Stimulated activated CD4-positive, alpha-beta T cell treated with anti-CD3 and anti-CD28 coated beads, Interleukin-1b, Interleukin-23, amount 100 ng/mL, for 48 hours (primary cell): ENCODE measurements at places on chromosomes 6 and 20.
A peak's percentile ranks its signal among the peaks of the same experiment; 100 is the strongest.

- peak; percentile 12 for DNase-seq
Measured at GRCh38 chr6:30007132-30007764, 53.8 kb upstream of the POLR1H start.

DNA sequence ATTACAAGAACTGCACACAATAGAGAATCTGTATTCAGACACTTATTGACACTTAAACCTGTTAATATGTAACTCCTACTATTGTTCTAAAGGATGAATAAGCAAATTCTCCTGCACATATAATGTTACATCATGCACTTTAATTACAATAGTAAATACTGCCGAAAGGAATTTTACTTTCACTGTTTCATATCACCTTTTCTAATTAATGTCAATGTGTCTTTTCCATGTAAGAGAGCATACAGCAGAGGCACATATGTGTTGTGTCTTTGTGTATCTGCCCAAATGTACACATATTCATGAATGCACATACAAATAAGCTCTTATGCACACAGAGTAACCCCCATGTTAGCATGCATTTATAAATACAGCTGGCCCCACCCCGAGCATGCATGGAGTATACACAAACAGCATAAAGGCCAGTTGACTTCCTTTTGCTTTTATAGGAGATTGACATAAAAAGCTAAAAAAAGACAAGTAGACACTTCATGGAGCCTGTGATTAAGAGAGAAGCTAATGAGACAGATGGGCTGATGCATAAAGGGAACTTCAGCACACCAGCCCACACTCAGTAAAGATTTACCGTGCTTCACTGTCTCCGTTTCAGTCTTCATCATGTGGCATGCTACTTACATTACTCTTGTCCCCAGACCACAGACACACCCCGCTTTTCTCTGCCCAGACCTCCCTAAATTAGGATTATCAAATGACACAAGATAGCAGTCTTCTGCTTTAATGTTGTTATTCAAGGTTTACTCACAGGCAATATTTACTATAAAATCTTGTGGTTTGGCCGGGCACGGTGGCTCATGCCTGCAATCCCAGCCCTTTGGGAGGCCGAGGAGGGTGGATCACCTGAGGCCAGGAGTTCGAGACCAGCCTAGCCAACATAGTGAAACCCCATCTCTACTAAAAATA, 184.6 kb downstream of the ATXN1 start:
- peak; percentile 3 for DNase-seq

DNA sequence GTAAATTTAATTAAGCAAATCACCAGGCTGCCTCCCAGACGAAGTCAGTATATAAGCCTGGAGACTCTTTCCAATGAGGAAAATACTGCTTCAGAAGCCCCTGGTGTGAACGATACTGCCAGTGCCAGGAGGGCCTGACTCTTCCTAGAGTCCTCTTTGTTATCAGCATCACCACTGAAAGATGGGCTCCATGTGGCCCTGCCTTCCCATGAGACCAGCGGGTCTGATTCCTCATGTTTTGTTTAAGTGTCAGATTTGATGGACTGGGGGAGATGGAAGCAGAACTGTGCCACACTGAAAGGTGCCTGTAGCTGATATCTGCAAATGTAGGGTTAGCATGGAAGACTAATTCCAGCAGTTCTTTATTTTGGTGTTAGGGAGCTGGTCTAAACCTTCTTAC, 7.9 kb downstream of the NQO2 start:
- no peak for DNase-seq

DNA sequence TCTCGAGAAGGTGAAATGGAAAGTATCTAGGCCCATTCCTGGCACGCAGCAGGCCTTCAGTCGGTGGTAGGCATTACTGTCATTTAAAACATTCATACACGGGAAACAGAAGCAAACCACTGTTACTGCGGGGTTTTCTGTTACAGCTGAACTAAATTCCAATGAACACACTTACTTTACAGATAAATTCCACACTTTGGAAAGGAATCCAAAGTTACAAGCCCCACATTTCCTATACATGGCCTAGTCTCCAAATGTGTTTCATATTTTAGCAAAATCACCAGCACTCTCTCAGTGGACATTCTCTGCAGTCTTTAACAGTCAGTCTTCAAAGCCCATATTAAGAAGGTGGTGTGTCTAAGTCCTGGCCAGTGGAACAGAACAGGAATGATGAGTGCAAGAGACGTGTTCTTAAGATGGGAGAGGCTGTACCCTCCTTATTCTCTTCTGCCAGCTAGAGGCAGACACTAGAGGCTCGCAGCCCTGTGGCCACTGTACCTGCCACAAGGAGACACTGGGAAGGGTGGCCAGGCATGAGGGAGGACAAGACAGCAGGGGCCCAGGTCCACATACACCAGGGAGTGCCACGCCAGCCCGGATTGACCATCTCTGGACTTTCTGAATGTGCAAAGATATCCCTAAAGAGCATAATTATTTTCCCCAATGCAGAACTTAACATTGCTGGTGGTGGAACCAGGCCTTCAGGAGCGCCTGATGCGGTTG, 76.4 kb downstream of the CDC5L start:
- DNase-seq: no peak

DNA sequence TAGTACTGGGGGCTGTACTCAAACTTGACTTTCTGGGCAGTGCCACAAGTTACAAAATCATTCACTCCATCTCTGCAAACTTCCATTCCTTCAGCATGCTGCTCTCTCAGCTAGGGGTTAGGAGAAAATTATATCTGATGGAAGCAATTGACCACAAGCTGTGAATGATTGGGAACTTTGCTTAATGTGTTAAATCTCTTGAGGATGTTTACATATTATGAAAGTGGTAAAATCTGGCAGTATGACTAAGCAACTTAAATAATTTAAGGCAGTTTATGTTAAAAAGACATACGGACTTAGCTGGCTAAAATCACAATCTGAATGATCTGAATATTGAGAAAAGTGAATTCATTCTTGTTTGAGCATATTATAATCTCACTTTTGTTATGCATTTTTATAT, 415.0 kb downstream of the PHF3 start:
- no peak for DNase-seq

DNA sequence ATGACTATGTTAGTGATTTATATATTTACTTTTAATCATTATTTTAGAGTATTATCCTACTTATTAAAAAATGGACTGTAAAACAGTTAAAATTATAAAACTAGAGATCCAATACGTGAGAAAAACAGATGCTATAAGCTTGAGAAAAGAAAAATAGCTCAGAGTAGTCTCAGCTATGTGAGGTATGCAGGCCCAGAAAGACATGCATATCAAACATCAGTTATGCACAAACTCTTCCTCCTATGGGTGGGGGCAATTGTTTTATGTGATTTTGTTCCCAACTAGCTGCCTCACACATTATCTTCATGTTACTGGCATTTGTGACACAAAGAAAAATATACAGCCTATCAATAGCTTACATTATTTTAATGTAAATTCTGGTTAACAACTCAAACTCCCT, 28.8 kb downstream of the RARS2 start:
- DNase-seq: no peak

DNA sequence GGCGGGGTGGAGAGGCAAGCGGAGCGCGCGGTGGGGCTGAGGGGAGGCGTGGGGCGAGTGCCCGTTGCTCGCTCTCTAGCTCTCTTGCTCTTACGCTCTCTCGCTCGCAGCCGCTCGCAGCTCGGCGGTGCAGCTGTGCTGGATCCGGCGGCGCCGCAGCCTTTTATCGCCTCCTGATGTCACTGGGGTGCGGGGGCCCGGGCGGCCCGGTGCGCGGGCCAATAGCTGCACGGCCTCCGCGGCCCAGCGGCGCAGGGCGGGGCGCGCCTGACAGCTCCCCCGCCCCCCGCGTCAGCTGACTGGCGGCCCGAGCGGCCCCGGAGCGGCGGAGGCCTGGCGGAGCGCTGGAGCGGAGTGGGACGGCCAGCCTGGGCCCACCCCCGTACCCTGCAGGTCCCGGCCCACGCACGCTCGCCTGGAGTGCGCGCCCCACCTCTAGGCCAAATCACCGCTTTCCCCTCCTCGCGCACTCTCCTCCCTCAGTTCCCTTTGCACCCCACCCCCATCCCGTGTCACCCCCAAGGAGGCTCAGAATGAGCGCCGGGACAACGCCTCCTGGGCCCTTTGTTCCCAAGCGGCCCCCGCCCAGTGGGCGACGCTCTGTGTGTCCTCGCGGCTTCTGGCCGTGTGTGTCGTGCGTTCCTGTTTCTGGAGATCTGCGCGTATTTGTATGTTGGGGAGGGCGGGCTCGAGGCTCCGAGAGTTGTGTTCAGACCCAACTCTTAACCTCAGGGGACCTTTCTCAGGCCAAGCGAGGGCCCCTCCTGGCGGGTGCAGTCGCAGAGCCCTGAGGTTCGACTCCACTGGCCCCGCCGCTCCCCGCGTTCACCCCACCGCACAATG, at the start of gene MAFB:
TSS of gene MAFB (minus strand) at position 137 of the 843 bp plus-strand sequence. CDS start 386 bp downstream, outside the sequence.
- DNase-seq: peak; percentile 35

GRCh38 chr6:89862273-89862672, 32.0 kb upstream of the GJA10 start:
- no peak for DNase-seq

DNA sequence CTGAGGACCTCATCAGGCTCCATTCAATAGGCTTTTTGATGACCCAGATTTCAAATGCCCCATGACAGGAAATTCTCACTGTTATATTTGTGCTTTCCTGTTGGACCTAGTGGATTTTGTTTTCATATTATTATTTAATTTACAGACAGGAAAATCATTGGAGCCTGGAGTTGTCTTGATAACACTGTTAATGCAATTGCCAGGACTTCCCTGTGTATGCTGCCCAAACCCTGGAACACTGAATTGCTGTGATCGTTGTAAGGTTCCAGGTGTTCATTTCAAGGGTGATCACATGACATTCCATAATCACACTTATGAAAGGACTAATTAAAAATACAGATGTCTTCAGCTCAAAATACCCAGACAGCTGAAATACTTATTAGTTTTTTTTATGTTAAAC, 783.2 kb downstream of the DHX35 start:
- no peak for DNase-seq

- DNase-seq: no peak
Measured at GRCh38 chr6:161543684-161544309, 269.9 kb upstream of the AGPAT4 start.

- no peak for DNase-seq
Measured at GRCh38 chr6:125922322-125922860, 34.2 kb upstream of the HINT3 start.

DNA sequence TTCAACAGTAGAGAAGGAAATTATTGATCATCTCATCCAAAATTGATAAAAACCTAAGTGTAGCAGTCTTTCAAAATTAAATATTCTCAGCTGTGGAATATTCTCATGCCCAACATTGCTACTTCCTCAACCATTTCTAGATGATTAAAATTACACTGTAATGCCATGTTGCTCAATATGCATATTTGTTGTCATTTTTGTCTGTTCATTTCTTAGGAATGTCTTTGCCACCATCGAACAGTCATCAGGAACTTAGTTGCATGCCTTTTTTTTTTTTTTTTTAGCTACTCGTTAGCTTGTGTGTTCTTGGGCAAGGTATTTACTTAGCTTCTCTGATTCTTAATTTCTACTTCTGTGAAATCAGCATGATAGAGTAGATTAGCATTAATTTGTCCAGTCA, 188.6 kb downstream of the DTNBP1 start:
- DNase-seq: no peak

DNA sequence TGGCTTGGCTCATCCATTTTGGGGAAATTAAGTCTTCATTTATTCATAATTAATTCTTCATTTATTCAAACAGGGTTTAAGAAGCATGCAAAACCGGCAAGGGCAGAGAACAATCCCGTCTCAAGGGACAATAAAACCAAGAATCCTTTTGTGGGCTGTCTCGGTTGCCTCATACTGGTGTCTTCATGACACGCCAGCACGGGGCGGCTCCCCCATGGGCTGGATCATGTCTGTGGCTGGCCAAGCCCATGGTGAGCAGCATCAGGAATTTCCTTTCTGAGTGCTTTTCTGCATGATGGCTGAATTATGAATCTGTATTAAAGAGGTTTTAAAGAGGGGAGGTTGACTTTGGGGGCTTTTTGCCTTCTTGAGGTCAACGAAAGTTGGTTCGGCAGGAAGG, 38.3 kb upstream of the DUSP22 start:
- DNase-seq: no peak

DNA sequence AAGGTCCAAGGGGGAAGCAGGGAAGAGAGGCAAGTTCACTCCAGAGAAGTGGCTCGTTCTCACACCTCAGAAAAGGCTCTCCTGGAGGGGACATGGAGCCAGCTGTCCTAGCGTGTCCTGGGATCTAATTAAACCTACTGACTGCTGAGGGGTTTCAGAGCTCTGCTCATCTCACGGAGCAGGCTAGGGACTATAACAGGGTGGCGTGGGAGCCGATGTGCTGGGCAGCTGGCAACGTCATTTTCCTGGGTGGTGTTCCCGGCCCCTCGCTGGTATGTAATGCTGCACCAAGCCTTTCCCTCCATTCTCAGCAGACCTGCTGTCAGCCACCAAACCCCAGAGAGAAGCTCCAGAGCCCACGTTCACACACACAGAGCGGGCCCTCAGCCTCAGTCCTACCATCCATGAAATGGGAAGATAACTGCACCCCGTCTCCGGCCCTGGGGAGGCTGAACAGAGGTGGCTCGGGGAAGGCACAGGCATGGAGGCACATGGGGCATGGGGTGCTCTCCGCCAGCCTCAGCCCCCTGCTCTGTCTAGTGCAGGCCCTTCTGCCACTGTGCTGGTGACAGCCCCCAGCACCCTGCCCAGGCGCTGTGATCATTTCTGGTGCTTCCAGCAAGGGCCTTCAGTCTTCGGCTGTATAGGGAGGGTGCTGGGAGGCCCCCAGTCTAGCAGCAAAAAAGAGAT, 1.9 kb downstream of the CST7 start:
- DNase-seq: no peak

- DNase-seq: no peak
Measured at GRCh38 chr6:79431537-79431933, 105.7 kb downstream of the LCA5 start.

DNA sequence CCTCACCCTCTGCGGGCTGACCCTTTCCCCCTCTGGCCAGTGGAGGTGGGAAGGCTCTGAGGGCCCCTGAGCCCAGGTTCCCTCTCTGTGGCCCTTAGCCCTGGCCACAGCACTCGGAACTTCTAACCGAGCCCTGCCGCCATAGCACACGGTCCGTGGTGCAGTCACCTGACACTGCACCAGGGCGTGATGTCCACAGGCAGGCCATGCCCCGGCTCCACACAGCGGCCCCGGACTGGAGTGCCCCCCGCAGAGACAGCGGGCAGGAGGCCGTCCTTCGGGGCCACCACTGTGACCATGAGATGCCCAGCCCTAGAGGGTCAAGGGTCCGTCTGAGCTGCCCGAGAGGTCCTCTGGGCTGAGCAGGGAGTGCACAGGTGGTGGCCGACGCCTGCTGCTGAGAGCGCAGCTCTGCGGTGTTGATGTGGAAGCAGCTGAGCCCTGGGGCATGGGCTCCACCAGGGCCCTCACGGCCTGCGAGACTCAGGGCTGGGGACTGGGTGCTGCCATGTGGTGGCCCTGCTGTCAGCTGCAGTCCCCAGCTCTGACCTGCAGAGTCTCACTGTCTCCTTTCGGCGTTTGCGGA, 11.2 kb upstream of the BHLHE23 start:
- no peak for DNase-seq

DNA sequence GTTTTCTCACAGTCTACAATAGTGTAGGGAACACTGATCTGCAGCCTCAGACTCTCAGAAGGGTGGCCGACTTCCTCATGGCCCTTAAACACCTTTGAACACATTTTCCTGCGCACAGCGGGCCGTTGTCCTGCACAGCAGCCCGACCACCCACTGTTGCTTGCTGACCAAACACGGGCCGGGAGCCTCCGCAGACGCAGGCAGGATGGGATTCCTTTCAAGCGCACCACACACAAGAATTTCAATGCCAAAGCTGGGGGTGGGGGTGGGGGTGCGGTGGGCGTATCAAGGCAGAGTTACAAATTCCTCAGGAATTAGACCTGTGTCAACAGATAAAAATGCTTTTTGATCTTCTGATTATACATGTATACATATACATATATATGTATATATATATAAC, 74.5 kb downstream of the HUS1B start:
- DNase-seq: no peak
